Dermis microvascular lymphatic vessel endothelial cell (primary cell): ENCODE measurements at places on chromosomes 2 and 18. TPM values are rescaled to one million over a fixed set of nuclear protein-coding genes. Genes with fewer than 3 reads are reported as not detected.

- no peak for DNase-seq
Measured at GRCh38 chr2:204550751-204551511, 5.7 kb downstream of the PARD3B start.

DNA sequence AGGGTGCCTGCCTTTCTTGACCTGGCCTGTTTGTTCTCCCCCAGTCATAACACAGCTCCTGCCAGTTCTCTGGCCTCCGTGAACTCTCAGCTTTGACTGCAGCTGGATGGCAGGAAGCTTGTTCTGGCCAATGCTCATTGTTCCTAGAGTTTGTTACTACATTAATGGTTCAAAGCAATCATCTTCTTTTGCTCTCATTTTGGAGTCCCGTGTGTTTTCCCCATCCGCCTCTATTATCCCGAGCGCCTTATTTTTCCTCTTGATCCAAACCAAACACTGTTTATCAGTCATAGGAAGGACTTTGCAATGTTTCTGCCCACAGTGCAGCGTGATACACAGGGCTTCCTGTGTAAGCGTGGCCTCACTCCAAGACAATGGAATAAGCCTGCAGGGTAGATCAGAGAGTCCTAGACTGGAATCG, 184.3 kb upstream of the APCDD1 start:
- peak; percentile 86 for DNase-seq

DNA sequence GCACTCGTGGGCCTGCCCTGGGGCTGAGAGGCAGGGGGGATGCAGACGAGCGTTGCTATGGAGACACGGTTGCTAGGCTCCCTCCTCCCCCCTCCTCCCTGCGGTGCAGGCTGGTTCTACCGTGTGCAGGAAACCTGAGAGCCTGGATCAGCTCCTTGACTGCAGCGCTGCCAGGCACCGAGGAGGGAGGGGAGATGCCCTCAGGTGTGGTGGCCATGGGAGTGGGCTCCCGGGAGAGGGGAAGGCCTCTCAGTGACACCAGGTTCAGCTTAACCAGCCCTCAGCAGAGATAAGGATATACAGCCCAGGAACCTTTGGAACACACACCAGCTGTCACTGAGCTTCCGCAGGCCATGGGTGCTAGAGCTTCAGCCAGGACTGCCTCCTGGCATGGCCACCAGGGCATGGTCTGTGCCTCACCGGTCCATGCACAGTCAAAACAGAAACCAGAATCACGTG, 124.4 kb upstream of the PXDN start:
- no peak for DNase-seq

Gene TDRD15
- total RNA-seq = not detected in 2 replicates

GRCh38 chr2:36960773-36961172, 5.6 kb downstream of the STRN start:
- DNase-seq = no peak

- no peak for DNase-seq
Measured at GRCh38 chr2:133653056-133653455, 84.8 kb upstream of the NCKAP5 start.

DNA sequence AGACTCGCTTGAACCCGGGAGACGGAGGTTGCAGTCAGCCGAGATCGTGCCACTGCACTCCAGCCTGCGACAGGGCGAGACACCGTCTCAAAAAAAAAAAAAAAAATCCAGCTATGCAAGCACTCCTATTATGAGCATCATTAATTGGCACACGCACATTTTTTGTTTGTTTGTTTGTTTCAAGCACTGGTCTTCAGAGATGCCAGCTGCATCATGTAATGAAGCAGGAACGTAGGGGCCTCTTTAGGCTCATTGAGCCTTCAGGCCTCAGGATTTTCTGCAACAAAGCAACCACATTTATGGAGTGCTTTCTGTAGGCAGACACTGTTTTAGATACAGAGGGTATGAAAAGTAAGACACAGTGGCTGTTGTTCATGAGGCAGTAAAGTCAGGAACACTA, 585.8 kb downstream of the CNTNAP5 start:
- no peak for DNase-seq

Gene RNF125
- 4.4 and 4.5 TPM in 2 replicates for total RNA-seq

DNA sequence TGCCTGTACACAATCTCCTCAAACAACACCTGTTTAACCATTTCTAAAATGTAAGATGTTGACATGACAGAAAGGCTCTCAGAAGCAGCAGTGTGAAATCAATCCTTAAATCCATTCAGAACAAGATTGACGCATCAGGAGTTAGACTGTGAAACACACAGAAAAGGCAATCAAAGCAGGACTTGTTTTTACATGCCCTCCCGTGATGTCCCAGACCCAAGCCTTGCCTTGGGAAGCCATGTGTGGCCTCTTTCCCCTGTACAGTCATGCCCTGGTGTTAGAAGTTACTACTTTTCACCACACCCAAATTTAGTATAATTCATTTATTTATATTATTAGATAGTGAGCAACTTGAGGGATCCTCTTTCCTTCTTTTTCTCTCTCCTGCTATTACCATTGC, 115.7 kb downstream of the NCKAP5 start:
- no peak for DNase-seq

DNA sequence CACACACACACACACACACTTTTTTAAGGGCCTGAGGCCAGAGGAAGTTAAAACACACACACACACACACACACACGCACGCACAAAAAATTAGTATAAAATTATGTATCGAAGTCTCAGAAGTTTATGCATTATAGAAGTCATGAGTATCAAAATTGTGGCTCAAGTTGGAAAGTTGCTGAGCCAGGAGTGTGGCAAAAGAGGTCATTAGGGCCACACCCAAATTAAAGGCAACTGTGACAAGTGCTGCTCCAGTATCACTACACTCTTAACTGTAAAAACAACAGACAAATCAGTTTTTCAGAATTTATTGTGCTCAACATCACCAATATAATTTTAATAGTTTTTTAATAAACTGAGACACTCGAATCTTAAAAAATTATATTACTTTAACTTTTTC, 36.9 kb downstream of the YWHAQ start:
- no peak for DNase-seq

Gene SCN2A
- under 0.01 TPM in 2 replicates for total RNA-seq

GRCh38 chr2:64678771-64679590, 25.3 kb upstream of the SERTAD2 start:
- DNase-seq = no peak

Gene GPR39
- total RNA-seq = not detected in 2 replicates

- no peak for DNase-seq
Measured at GRCh38 chr18:72342933-72343332, 201.2 kb downstream of the CBLN2 start.

DNA sequence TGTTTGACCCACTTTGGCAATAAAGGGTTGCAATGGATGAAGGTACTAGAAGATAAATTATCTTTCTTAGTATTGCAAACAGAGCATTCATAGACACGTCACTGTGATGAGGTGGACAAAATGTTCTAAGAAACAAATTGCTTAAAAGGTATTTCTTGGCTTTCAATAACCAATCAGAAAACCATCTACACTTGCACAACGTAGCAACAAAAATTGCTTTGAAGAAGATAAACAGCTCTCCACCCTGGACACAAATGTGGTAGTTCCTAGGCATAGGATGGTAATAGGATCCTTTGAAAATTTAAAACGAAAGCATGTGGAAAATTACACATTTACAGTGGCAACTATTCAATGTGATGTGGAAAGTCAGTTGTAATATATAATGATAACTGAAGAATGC, 439.9 kb upstream of the ETAA1 start:
- DNase-seq = no peak
